Stimulated activated CD8-positive, alpha-beta memory T cell treated with anti-CD3 and anti-CD28 coated beads, Interleukin-7, amount 100 ng/mL, for 24 hours (primary cell): ENCODE measurements at places on chromosomes 11 and 22.

GRCh38 chr22:31083923-31084810 lies 3.0 kb downstream of the SMTN start:
- no peak for DNase-seq

- DNase-seq: no peak
Observed at GRCh38 chr22:31350410-31350863, 4.3 kb upstream of the PATZ1 start.

- no peak for DNase-seq
Observed at GRCh38 chr11:69253028-69253427, 40.9 kb upstream of the MYEOV start.

DNA sequence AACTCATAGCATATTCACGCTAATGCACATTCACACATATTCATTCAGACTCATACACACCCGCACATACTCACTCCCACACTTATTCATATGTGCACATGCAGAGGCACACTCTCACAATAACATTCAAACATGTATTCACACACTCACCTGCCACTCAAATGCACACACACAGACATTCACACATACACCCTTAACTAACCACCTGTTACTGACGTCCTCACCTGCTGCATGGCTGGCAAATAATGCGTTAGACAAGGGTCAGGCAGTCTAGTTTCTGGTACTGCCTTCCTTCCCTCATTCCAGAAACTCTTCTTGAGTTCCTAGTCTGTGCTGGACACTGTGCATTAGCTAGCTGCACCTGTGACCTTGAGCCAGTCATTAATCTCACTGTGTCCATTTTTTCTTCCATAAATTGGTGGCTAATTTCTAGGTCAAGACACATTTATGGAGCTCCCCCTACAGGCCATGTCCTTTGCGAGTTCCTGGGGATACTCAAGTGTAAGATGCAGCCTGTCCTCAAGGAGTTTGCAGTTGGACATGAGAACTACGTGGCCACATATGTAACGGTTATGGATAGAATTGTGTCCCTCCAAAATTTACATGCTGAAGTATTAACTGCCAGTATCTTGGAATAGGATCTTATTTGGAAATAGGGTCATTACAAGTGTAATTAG lies 34.5 kb upstream of the SEZ6L start:
- no peak for DNase-seq

DNA sequence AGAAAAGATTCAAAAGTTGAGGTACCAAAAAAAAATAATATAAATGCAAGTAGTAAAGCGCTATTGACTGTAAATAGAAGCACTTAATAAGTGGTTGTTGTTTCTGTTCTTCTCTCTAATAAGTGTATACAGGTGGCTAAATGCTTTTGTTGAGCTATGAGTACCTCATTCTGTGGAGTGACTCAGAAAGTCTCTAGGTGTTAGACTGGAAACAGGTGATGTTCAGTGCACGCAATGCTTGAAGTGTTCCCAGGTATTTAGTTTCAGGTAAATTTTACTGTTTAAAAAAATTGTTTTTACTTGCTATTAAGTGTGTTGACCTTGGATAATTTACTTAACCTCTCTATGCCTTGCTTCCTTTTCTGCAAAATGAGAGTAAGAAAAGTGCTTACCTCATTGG lies 24.2 kb downstream of the POU2AF3 start:
- no peak for DNase-seq

DNA sequence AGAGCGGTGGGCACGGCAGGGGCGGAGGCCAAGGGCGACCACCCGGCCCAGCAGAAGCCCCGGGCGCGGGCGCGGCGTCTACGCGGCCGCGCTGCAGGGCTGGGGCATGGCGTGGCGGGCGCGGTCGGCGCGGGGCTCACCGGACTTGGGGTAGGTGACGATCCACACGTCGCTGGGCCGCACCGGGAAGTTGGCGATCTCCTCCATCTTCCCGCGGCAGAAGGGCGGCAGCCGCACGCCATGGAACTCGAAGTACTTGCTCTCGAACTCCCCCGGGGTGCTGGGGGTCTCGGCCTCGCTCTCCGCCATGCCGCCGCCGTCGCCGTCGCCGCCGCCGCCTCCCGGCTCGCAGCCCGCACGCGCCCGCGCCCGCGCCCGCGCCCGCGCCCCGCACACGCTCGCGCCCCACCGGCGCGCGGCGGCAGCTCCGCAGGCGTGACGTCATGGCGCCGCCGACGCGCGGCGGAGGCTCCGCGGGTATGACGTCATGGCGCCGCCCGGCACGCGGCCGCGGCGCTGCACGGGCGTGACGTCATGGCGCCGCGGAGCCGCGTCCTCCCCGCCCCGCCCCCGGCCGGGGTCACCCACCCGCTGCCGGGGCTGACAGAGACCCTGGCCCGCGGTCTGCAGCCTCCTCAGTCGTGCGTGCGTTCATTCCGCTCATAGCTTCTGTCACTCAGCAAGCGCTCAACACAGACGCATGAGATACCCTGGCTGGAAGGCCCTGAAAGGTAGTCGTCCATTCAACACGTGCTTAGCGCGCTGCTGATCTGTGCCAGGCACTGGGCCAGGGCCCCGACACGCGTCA lies at the start of gene SULT4A1:
SULT4A1 (minus strand) TSS at position 440 of the 808 bp plus-strand sequence; CDS start at position 309, 131 bp downstream.
- no peak for DNase-seq

- DNase-seq: no peak
Observed at GRCh38 chr11:77223797-77224196, 77.7 kb downstream of the GDPD4 start.

DNA sequence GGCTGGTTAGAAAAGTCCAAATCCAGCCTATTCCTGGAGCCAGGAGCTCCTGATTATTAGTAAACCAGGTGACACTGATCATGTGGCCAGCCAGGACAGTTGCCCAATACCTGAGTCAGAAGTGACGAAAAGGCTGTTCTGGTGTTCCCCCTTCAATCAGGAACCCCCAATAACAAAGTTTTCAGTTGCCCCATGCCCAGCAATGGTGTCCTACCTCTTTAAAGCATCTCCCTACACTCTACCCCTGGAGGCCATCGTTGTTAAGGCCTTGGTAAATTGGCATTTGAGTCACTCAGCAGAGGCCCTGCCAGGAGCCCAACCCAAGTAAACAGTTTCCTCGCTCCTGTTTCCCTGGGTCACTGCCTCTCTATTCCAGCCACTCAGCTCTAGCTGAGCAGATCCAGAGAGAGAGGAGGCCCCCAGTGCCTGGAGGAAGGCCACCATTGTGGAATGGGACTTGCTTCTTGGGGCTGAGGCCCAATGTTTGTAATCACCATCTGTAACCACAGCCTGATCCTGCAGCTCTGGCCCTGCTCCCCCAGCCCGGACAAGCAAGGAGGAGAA lies 25.0 kb downstream of the ARHGAP1 start:
- DNase-seq: no peak

DNA sequence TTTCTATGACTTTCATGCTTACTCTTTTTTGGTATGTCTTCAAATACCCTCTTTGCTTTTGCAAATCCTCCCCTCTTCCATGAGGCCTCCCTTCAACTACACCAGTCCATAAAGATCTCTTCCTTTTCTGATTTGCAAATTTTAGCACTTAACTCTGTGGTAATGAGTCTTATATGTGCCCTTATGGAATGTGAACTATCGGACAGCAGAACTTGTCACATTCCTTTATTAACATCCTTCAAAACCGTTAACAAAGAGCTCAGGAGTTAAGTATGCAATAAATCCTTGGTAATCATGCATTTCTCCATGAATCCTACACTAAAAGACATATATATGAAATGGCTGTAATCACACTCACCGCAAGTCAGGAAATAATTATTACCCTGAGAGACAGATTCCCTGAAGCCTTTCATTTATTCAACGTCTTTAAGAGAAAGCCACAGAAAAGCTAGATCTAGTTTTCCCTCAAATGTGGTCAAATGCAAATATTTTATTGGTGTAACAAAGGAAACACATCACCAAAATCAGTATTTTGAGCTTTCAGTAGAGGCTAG lies 7.4 kb downstream of the CLNS1A start:
- DNase-seq: no peak

DNA sequence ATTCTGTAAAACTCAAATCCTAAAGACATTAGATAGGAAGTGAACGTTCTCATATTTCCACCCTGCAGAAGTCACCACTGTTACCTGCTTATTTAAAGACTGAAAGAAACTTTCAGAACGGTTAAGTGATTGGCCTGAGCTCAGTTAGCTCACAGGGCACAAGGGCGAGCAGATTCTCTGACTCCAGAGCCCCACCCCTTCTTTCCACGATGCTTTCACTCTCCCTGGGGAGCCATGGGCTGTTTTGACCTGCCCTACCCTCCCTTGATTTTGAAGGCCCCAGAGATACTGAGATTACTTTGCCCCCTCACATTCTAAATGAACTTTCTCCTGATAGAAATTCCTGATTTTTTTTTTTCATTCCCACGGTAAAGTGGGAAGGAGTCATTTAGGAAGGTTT lies 33.9 kb downstream of the ARHGAP1 start:
- no peak for DNase-seq

DNA sequence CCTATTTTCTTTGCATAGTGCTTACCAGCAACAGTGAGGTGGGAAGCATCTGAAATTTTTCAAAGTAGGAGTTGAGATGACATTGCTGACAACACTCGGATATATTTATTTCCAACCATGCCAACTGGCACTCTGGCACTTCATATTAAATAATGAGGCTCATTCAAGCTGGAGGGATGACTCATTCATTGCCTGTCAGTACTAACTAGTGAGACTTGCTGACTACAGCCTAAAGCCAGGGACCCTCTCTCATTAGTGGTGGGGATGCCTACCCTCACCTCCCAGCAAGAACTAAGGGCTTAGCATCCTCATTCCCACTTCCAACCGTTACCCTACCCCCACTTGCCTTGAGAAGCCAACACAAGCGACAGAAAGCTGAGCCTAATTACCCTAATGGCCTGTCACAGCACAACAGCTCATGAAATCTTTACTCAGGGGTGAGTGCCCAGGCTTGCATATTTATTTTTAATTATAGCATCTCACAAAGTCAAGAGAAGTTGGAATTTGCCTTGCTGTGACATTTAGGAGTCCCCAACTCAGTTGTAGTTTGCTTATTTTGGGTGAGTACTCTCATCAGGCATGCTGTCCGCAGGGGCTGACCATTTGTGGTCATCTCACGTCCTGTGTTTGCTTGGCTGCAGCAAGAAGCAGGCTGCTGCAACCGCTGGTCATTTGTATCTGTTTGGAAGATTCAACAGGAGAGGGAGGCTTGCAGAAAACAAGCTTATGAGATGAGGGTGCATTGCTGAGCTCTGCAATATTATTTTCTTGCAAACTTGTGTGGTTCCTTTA lies 181.6 kb upstream of the POU2AF2 start:
- no peak for DNase-seq

DNA sequence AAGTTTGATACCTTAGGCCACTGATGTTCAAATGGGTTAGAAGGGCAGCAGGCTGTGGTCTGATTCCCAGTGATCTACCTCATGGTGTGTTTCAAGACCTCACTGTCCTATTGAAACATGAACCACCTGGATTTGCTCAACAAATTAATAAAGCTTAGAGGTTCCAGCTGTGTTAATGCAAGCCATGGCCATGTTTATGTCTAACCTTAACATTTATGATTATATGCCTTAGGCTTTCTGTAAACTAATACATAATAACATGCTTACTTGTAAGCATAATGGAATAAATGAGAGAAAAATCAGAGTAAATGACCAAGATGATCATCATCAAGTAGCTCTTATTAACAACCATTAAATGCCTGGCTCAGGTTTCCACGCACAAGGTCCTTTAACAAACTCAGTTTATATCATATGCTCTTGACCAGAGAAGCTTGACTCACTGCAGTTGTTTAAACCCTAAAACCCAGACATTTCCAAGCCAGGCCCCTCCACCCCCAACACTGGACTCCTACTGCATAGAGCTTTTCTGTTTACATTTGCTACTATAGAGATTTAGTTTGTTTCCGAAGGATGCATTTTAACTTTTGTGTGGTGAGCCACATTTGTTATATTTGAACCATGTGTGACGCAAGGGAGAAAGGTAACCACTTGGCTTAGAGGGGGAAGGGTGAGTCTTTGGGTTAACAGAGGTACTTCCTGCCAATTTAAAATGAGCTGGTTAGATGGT lies 43.7 kb downstream of the KREMEN1 start:
- DNase-seq: no peak

- DNase-seq: no peak
Observed at GRCh38 chr11:85590848-85591483, 36.2 kb downstream of the DLG2 start.

GRCh38 chr11:34105957-34106504 lies 602 bp downstream of the NAT10 start:
- DNase-seq: no peak

DNA sequence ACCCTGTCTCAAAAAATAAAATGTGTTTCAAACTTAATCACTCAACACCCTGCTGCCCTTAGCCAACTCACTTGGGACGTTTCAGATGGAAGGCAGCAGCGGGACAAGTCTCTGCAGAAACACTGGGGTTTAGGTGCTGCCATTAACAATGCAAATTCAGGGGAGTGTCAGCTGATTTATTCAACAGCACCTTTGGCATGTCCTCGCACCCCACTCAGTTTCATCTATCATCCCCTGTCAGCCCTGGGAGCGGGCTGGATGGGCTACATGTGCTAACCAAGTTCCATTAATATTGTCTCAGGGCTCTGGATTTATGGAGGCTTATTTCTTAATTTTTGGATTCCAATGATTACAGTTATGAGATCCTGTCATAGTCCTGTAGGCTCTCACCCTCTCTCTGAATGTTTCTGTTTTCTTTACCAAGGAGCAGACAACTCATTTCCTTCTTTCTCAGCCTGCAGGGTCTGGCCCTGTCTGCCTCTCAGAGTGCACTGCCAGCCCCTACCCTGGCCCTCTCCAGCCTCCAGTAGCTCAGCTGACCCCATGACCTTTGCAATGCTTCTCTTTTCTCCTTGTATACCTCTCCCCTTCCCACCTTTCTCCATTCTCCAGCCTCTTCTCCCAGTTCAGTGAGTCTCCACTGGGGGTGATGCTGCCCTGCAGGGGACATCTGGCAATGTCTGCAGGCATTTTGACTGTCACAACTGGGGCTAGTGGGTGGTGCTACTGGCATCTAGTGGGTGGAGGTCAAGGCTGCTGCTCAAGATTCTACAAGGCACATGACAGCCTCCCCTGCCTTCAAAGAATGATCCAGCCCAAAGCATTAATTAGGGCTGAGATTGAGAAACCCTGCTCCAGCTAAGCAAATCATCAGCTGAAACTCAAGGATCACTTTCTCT lies 79.0 kb downstream of the APIP start:
- no peak for DNase-seq

DNA sequence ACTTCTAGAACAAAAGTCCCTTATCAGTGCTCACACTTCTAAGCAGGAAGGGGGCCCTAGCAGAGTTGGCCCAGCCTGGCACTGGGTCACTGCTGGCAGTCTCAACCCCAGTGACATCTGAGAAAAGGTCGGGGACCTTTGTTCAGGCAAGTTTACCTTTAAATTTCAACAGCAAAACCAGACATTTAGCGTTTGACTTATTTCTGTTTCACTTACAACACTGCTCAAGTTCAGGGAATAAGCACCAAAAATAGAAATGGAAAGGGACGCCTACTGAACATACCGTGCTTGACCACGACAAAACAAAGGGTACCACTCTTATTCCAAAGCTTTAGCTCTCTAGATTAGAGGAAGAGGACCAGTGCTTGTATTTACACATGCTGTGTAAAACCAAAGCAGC lies 26.2 kb downstream of the PITPNB start:
- DNase-seq: no peak

DNA sequence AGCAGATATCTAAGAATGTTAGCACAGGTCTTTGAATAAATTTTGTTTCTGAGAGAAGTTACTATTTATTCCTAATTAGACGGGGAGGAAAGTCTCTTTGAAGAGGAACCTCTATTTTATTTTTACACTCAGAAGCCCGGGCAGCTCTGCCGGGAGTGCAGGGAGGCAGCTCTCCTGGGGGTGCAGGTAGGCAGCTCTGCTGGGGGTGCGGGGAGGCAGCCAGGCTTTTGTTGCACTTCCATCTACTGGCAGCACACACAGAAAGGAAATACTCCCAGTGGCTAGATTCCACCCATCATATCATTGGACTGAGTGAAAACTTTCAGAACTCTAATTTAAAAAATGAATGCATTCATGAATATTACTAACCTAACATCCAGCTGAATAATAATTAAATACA lies 24.6 kb downstream of the OR10A6 start:
- DNase-seq: no peak
